ENCODE measurements at places on chromosomes 16 and 17.

GRCh38 chr16:87278191-87279093, 38.8 kb downstream of the C16orf95 start:
- peak; percentile 54 for DNase-seq

DNA sequence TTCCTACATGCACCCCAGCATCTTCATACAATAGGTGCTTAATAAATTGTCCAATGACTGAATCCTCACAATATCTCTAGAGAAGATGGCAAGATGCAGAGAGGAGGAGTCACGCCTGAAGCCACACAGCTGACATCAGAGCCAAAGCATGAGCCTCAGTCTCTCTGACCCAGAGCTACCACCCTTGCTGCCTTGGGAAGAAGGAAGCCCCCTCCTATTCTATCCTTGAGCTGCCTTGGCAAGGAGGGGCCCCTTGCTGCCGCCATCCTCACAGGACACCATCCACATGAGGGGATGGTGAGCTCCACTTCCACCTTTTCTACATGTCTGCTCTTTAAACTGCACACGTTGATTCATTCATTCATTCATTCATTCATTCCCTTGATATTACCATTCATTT, 37.0 kb upstream of the C16orf78 start:
- no peak for DNase-seq

DNA sequence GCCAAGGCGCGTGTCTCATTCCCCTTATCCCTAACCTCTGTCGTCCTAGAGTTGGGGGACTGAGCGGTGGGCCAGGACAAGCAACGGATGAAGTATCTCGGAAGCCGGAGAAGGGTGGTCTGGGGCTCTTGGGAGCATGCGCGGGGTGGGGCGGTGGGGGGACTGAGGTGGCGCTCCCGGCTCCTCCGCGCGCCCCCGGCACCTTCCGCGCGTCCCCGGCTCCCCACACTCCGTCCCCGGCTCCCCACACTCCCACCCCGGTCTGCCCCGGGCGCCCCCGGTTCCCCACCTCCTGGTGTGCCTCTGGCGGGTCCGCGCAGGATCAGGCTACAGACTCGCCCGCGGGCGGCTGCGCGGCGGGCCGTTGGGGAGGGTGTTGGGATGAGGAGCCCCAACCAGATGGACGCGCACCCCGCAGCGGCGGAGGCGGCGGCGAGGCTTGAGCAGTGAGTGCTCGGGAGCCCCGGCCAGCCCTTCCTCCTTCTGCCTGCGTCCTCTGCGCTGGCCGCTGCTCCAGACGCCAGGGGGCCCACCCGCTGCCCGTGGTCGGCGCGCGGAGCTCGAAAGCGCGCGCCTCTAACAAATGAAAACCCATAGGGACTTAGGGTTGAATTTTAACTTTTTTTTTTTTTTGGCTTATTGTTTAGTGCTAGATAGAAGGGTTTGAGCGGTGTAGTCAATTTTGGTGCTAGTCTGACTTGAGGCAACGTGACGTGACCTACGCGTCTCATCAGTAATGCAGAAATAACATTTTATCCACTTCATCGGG, 5.6 kb upstream of the CRYM start:
- no peak for DNase-seq

GRCh38 chr17:48724251-48725003, 1.4 kb downstream of the PRAC2 start:
- DNase-seq, result no peak

DNA sequence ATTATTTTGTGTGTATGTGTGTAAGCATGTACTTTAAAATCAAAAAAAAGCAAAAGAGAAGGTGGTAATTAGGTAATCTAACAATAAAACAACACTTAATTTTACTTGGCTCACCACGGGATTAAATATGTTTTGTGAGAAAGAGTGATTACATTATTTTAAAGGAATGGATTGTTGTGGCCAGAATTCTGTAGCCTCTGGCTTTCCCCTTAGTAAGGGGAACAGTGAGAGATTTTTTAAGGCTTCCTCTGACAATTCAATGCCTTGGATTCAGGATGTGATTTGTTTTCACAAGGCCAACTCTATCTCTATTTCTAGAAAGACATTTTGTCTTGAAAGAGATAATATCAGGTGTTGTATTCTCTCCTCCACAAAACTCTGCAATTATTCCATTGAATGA, 560.3 kb upstream of the CDH8 start:
- DNase-seq, result no peak

DNA sequence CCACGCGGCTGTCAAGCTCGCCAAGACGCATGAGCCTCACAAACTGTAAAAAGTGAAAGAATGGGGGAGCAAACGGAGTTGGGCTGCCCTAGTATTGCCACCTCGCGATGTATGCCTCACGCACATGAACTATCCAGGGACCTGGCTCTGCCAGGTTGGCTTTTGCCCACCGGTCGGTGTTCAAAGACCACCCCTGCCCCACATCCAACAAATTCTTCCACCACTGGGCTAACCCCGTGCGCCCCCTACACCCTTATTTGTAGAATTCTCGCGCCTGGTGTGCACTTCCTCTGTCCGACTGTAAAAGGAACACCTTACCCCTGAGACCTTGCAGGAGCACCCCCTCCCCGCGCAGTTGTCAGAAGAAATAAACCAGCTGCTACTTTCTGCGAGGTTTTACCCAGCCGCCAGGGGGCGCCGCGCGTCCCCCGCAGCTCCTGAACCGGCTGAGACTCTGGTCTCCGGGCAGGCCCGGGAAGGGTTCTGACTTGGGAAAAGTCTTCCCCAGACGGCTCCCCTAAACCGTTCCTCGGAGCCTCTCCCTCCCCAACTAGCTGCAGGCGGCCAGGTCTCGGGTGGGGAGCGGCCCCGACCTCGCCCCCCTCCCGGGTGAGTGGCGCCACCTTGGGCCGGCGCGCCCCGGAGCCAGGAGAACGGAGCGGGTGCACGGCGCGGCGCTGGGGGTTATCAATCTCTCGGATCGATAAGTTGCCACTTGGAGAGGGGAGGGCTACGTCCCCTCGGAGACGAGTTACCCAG, 1.7 kb upstream of the ZNF423 start:
- DNase-seq, result no peak

DNA sequence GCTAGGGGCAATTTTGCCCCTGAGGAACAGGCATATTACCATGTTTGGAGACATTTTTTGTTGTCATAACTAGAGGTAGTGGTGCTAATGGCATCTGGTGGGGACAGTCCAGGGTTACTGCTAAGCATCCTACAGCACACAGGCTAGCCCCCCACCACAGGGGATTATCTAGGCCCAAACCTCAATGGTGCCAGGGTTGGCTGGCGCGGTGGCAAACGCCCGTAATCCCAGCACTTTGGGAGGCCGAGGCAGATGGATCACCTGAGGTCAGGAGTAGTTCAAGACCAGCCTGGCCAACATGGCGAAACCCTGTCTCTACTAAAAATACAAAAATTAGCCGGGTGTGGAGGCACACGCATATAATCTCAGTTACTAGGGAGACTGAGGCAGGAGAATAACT, 15.2 kb downstream of the C1QTNF1 start:
- DNase-seq, result no peak

GRCh38 chr17:4607261-4607741, 23.0 kb downstream of the SMTNL2 start:
- no peak for DNase-seq

GRCh38 chr17:49819138-49819537, 28.7 kb downstream of the TAC4 start:
- no peak for DNase-seq

- DNase-seq, result no peak
These were observed 3.4 kb downstream of the HOXB3 start for GRCh38 chr17:48586355-48587258.

DNA sequence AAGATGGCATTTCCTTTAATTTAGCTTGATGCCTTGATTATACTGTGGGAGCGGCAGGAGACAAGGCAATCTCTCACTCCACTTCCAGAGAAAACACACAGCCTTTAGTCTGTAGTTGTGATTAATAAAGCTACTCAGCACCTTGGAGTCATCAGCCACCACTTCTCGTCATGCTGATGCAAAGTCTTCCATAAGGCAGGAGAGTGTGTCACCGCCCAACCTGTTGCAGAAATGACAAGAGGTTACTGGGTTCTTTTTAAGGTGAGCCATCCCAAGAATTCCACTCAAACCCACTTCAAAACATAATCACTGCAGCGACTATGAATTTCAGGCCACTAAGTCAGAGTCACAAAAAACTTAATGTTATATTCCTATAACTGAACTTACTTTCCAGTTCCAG, 223.9 kb upstream of the TOX3 start:
- no peak for DNase-seq

DNA sequence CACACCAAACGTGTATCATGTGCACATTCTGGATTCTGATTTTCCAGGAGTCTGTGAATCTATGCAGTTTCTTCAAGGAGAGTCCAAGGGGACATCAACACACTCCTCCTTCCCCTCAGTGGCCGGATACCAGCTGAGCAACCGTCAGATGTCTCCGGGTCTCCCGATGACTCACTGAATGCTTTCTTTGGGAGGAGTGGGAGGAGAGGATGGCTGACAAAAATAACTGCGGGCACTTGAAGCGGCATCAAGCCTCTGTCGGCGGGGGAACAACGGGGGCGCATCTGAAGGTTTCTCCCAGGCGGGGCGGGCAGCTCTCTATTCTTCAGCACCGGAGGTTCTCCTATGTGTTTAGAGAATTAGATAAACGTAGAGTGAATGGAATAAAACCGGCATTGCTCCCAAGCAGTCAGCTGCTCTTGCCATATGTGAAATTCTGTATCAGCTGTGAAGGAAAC, 24.6 kb upstream of the LRRC75A start:
- DNase-seq, result no peak

- no peak for DNase-seq
These were observed 616.9 kb upstream of the SOX9 start for GRCh38 chr17:71503710-71504465.

DNA sequence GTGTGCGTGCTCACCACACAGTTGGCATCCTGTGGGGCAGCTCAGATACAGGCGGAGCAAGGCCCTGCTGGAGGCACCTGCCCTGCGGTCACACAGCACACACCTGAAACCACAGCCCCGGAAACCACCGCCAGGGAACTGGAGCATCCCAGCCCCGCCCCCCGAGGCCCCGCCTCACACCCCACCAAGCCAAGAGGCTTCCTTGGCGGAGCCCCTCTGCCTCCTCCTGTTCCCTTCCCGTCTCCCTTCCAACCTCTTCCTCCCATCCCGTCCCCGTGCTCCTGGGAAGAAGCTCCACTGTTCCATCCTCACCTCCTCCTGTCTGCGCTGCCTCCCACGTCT, 205.5 kb downstream of the NTN1 start:
- no peak for DNase-seq

DNA sequence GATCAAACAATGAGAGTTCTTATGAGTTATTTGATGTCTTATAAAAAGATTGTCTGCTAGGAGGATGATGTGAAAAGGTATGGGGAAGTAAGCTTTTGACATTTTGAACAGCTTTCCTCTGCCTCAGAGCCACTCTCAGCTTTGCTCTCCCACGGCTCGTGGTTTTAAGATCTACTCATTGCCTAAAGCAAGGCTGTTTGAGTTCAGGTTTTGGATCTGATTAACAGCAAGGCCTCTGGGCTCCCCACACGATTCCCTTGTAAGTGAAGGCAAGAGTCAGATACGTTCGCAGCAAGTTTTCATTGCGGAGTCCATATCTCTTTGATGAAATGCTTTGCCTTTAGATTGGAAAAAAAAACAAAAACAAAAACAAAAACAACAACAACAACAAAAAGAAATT, 515.0 kb upstream of the SALL1 start:
- no peak for DNase-seq

- DNase-seq, result no peak
These were observed 24.3 kb upstream of the RFFL start for GRCh38 chr17:35087731-35088355.

Measured in cerebellar nuclear complex (tissue), 1 donor.